HCT116 (cell line): ENCODE measurements at places on chromosomes 5 and 9.

DNA sequence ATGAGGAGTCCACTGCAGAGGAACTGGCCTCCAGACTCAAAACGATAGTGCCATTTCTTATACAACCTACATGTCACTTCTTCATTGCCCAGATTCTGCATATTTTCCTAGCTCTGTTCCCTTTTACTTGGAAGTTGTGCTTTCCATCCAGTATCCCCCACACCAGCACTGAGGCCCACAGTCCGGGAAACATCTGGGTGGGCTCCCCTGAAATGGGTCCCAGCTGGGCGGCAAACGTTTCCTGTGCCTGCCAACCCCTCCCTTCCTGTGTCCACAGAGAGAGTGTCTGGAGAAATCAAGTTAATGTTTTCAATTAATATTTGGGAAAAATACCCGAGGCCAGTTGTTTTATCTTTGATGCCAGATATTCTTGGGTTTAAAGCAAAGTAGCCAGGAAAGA lies 111.8 kb downstream of the COL23A1 start:
- no peak for DNase-seq

DNA sequence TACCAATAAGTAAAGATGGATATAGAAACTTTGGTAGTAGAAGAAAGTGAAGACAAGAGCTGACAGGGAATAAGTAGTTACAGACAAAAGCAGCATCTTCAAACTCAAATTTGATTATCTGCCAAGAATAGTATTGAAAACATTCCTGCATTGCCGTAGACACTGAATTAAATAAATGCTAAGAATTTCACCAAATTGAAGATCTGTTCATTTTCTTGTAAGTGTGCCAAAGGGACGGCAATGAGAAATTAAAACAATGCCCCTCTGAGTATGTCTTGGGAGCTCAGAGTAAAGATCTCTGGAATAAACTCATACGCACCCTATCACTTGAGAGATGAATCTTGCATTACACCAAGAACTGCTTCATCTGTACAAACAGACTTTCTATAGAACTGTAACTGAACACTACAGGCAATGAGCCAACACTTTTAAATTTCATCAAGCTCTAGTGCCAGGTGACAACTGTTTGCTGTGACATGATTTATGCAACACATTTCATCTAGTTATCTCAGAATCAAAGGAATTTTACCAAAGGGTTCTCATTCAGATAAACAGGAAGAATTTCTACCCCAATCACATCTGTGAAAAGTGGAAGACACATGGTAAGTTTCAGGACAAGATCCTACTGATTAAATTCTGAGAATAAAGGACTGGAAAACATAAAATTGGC lies 66.9 kb downstream of the RFX3 start:
- no peak for DNase-seq

- no peak for DNase-seq
These were observed 29.5 kb upstream of the SMU1 start for GRCh38 chr9:33105959-33106358.

DNA sequence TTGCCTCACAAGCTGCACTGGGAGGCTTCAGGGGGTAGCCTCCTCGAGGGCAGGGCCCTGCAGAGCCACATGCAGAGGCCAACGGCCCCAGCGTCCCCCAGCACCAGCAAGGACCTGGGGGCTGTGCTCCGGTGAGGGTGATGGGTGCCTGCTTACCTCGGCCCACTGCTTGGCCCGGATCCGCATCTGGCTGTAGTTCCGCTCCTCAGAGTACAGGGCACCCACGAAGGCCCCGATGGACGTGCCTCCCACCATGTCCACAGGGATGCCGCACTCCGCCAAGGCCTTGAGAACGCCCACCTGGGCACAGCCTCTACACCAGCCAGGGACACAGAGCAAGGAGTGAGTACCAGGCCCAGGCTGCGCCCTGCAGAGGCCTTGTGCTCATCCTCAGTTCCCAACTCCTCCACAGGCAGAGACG lies 8.0 kb upstream of the NSMF start:
- no peak for DNase-seq

DNA sequence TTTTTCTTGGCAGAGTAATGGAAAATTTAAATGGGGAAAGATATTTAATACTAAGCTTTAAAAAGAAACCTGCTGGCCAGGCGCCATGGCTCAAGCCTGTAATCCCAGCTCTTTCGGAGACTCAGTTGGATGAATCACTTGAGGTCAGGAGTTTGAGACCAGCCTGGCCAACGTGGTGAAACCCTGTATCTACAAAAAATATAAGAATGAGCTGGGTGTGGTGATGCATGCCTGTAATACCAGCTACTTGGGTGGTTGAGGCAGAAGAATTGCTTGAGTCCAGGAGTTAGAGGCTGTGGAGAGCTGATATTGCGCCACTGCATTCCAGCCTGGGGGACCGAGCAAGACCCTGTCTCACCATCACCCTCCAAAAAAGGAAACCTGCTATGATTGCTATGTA lies 32.8 kb downstream of the TUT7 start:
- no peak for DNase-seq

DNA sequence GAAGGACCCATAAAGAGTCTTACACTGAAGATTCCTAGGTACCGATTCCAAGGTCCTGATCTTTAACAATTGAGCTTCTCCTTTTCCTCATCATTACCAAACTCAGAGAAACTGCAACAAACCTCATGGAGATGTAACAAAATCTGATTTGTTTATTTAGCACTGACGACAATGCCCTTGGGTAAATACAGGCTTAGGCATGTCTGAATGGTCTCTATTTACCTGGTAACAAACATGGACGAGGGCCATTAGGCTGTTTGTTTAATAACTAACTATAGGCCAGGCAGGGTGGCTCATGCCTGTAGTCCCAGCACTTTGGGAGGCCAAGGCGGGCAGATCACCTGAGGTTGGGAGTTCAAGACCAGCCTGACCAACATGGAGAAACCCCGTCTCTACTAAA lies 333.3 kb downstream of the AGTPBP1 start:
- DNase-seq, result no peak

DNA sequence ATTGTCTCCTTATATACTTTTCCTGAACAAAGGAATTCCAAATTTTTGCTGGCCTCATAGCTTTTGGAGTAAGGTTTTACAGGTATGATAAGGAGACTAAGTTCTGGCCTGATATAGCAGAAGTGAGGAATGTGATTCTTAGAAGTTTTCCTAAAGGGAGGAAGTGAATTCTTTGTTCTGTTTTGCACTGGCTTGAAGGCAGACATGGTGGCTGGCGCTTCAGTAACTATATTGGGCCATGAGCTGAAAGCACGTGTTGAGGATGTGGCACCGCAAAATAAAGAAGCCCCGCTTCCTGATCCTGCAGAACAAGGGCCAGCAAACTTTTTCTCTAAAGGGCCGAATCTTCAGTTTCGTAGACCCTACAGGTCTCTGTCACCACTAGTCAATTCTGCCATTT lies 224.2 kb downstream of the SNX18 start:
- DNase-seq, result no peak

- DNase-seq, result peak; percentile 15
These were observed 22.6 kb downstream of the DBH start for GRCh38 chr9:133658442-133659431.

GRCh38 chr9:99677281-99677680 lies 144.4 kb upstream of the NR4A3 start:
- DNase-seq, result no peak

DNA sequence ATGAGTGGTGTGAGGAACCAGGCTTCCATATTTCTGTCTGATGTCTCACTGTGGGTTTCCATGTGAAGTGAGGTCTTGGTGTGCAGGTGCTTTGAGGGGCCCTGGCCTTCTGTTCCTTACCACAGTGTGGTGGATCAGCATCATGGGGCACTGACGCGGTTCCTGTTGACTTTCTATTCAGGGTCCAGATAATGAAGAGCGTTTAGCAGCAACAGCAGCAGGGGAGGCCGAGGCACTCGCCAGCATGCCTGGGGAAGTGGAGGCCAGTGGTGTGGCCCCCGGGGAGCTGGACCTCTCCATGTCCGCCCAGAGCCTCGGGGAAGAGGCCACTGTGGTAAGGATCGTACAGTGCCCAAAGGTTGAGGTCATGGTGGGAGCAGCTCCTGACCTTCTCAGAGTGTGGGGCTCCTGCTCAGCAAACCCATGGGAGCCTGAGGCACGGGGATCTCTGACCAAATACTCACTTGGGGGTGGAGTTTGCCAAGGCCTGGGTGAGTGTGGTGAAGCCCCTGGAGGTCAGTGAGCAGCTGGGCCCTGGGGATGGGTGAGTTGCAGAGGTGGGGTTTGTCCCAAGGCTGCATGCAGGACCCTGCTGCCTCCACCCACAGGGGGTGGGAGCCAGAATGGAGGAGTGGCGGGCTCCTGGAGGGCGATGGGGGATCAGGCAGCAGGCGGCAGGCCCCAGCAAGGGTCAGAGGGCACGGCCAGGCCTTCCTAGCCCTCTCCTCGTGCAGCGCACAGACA lies 61.2 kb downstream of the COL15A1 start:
- no peak for DNase-seq
